Uterine smooth muscle cell (primary cell): ENCODE measurements at places on chromosomes 4 and X. TPM values are rescaled to one million over a fixed set of nuclear protein-coding genes. Genes with fewer than 3 reads are reported as not detected.

Gene TCEAL3
- total RNA-seq = 12.4 and 23.6 TPM in 2 replicates

Gene SYAP1
- 46.2 and 52.1 TPM in 2 replicates for total RNA-seq

Gene HGFAC
- total RNA-seq = 0.11 TPM in 1 of 2 replicates, not detected in the other

Gene KLHL4
- 4.8 and 6.5 TPM in 2 replicates for total RNA-seq

Gene CFAP99
- total RNA-seq = not detected in 2 replicates

Gene SPANXD
- total RNA-seq = not detected in 2 replicates

Gene BST1
- total RNA-seq = 2.7 and 3.1 TPM in 2 replicates

Gene CTAG1A
- not detected in 2 replicates for total RNA-seq

Gene OTC
- not detected in 2 replicates for total RNA-seq

Gene SUPT20HL2
- 0.22 TPM in 1 of 2 replicates, not detected in the other for total RNA-seq

Gene PWWP3B
- 13.3 and 35.0 TPM in 2 replicates for total RNA-seq

Gene HSFX4
- total RNA-seq = not detected in 2 replicates

Gene ADH1A
- not detected in 2 replicates for total RNA-seq

Gene CENPU
- 12.5 and 26.1 TPM in 2 replicates for total RNA-seq

Gene TREX2
- total RNA-seq = 1.9 and 2.4 TPM in 2 replicates

Gene RBMXL3
- total RNA-seq = not detected in 2 replicates

Gene SORBS2
- total RNA-seq = 0.44 and 3.1 TPM in 2 replicates

Gene RAPGEF2
- total RNA-seq = 39.8 and 48.4 TPM in 2 replicates

Gene CFI
- total RNA-seq = 3.0 and 3.7 TPM in 2 replicates

Gene CT45A1
- not detected in 2 replicates for total RNA-seq

Gene HSD17B10
- 60.2 and 66.4 TPM in 2 replicates for total RNA-seq

Gene PLAC8
- total RNA-seq = 0.25 TPM in 1 of 2 replicates, not detected in the other

Gene CXorf49
- not detected in 2 replicates for total RNA-seq

Gene GPM6B
- total RNA-seq = 4.6 and 8.1 TPM in 2 replicates

Gene ASIC5
- total RNA-seq = not detected in 2 replicates

Gene PCDH11X
- total RNA-seq = under 0.01 TPM in 1 of 2 replicates, not detected in the other
